ENCODE measurements at places on chromosomes 6 and 20.

DNA sequence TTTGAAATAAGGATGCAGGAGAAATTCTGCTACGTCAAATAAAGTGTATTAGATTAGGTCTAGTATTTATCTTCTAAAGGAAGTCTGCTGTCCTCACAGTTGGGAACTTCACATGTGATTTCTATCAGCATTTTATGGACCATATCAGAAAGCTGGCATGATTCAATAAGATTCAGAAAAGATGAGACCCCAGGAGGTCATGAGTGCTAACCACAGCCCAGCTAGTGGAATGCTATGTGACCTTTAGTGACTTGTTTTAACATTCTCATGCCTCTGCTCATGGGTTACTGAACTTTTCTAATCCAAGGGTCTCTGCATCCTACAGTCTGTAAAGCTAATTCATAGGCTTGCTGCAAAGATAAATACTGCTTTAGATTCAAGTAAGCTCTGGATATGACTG, 150.1 kb downstream of the GMPR start:
- DNase-seq: no peak

DNA sequence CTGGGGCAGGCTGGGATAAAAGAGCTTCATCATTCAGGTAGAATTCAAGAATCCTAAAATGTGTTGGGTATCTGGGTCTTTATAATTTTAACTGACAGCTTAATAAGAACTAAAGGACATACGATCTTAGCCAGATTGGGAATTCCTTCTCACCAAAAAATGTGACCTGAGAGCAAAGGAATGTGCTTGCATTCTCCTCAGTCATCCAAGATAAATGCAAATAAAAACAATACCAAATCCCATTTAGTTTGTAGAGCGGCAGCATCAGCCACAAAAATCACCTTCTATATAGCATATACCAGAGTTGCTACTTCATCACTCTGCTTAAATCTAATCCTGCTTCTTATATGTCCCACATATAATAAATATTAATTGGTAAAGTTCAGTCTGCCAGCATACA, 16.9 kb downstream of the USP49 start:
- no peak for DNase-seq

DNA sequence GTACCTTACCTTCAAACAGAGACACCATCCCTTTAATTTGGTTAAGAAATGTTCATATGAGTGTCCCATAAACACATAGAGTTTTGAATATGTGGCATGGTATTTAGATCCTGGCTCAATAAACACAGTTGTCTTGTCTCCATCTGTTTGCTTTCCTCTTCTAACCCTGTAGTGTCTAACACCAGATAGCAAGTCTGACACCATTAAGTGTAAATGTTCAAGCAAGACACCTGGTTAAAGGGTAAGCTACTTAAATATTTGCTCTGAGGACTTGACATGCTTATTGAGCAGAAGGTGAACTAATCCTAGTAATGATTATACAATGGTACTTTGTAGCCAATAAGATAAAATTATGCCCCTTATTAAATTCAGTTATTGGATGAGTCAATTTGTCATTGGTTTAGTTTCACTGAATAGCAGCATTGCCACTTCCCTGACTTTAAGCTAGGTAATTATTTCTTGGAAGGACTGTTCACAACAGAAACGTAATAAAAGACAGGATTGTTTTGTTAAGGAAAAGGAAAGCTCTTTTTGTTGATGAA, 26.9 kb upstream of the GOPC start:
- peak; percentile 76 for DNase-seq

- no peak for DNase-seq
These were observed 77.2 kb upstream of the ECI2 start for GRCh38 chr6:4212588-4212987.

GRCh38 chr20:34824452-34824805, 1.0 kb downstream of the NCOA6 start:
- peak; percentile 87 for DNase-seq

DNA sequence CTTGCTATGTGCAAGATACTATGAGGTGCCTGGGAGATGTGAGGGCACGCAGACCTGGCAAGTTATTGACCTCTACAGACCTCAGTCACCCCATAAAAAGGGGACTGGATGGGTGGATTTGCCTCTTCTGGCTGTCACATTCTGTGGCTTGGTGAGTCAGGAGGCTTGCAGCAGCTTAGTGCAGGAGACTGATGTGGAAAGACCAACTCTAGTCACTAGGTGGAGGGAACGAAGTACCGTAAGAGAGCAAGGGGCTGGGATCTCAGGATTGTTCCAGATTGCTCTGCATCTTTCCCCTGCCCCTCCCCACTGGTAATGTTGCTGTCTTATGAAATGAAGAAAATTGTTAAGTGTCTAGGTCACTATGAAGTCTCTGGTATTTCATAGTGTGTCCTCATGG, 3.3 kb downstream of the MAPRE1 start:
- DNase-seq: no peak

DNA sequence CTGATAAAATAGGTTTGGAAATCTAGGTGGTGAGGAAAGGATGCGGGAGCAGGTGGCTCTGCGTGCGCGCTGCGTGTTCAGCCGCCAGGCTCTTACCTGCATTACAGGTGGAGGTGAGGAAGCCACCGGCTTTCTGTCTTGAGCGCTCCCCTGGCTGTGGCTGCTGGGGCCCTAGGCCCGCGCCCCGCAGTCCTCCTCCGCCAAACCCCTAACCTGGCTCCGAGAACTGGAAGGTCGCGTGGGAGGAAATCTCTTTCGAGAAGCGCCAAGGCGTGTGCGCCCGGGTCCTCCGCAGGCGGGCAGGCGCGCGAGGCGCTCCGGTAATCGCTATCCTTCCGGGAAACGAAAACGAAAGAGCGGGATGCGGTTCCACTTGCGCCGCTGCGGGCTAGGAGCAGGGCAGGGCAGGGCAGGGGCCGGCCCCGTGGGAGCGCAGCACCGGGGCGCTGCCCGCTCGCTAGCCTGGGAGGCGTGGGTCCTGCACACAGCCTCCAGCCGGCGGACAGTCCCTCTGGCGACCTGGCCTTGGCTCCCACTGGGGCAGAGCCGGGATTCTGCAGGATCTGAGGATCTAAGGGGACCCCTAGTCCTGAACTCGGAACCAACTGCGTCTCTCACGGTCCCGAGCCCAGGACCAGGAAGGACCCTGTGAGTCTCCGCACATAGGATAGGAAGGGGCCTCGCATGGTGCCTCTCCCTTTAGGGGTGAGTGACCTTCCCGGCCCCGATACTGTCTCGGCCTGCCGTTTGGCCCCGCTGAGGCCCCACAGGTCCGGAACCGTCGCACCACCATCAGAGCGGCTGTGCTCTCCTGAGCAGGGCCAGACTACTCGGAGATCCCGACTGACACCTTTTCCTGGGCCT, at the start of gene ETV7:
ETV7 (minus strand) TSS at position 230 of the 864 bp plus-strand sequence; CDS start at position 102, 128 bp downstream.
- DNase-seq: peak; percentile 68

DNA sequence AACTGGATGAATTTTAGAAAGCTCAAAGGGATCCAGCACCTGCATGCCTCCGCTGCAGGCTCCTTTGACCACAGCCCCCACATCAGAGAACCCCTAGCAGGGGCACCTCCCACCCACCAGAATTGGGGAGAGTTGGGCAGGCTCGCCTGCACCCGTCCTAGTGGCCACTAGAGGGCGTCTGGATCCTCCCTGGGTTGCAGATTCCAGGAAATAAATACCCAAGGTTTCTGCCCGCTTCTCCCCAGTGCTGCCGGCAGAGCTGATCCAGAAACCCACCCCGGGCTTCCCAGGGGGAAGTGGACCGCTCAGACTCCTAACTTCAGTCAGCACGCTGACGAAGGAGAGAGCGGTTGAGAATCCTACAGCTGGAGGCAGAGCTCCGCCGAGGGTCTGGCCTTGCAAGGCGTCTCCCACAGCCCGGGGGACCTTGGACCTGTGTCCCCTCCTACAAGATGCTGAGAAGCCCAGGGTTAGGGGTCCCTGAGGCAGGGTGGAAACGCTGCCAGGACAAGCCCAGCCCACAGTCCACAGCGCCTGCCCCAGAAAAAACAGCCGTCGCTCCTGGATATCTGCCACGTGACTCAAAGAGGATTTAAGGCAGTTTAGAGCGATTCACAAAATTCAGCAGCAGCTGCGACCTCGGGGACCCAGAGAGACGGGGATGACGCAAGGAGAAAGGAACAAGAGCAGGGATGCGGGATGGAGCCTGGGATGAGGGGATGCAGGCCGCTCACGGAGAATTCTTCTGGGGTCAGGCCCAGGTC, 32.6 kb upstream of the PHACTR3 start:
- DNase-seq: peak; percentile 6

DNA sequence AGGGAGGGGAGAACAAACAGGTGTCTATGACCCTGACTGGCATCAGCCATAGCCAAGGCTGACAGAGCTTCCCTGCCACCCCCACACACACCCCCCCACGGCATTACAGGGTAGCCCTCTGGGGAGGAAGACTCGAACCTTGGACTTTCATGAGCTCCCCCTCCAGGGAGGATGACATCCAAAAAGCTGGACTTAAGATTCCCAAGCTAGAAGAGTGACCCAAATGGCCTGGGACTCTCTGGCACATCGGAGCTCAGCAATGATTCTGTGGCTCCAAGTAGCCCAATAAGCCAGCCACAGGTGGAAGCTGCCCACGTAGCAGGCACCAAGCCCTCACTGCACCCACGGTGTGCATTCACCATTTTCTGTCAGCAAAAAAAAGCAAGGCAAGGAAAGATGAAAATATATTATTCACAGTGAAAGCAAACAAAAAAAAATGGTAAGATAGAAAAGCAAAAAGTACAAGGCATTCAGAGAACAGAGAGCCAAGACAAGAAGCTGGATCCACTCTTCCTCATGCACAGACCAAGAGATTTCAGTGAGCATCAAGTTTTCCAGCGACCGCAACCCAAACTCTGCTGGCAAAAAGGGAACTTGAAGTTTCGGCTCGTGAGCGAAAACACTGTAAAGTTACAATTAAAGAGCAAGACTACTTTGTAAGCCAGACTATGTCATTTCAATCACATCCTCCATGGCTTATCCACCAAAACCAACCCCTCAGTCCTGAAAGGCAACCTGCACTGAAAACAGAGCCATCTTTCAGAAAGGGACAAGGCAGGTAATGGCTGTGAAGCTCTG, 10.9 kb downstream of the JAG1 start:
- DNase-seq: no peak

GRCh38 chr6:134878136-134878535, 71.8 kb downstream of the ALDH8A1 start:
- no peak for DNase-seq

DNA sequence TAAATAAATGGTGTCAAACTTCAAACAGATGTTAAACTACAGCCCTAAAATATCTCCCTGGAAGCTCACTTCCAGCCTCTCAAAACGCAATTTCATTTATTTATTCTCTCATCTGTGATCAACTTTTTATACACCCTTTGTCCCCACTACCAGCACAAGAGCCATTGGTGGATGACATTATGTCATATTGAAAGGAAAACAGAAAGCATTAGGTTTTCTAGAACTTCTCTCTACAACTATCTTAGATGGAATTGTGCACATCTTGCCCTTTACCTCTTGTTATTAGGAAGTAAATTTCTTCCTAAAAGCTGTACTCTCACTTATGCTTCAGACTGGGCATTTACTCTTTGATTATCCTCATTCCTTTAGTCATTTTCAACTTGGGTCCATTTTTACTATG, 771.2 kb upstream of the GJE1 start:
- no peak for DNase-seq

- no peak for DNase-seq
These were observed 168.3 kb downstream of the KLHL32 start for GRCh38 chr6:97092673-97093305.

- DNase-seq: no peak
These were observed 170.7 kb downstream of the CDC5L start for GRCh38 chr6:44558024-44558831.

- no peak for DNase-seq
These were observed 662.8 kb downstream of the TBC1D32 start for GRCh38 chr6:120671519-120671918.

- DNase-seq: no peak
These were observed 64.8 kb upstream of the RCAN2 start for GRCh38 chr6:46556053-46556452.

DNA sequence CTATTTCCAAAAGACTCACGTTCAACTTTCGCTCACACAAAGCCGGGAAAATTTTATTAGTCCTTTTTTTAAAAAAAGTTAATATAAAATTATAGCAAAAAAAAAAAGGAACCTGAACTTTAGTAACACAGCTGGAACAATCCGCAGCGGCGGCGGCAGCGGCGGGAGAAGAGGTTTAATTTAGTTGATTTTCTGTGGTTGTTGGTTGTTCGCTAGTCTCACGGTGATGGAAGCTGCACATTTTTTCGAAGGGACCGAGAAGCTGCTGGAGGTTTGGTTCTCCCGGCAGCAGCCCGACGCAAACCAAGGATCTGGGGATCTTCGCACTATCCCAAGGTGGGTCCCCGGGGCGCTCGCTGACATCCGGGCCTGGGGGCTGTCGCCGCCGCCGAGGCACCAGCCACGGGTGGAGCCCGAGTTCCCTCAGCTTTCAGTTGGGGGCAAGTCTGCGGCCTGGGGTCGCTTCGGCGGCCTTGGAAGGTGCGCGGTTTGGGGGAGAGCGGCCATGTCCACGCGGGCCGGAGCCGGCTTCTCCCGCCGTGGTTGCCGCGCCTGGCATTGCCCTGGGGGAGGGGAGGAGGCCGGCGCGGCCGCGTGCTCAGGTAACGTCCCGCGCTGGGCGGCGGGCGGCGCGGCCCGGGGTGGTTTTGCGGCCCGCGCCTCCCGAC, 429 bp downstream of the AMD1 start:
- DNase-seq: peak; percentile 66

DNA sequence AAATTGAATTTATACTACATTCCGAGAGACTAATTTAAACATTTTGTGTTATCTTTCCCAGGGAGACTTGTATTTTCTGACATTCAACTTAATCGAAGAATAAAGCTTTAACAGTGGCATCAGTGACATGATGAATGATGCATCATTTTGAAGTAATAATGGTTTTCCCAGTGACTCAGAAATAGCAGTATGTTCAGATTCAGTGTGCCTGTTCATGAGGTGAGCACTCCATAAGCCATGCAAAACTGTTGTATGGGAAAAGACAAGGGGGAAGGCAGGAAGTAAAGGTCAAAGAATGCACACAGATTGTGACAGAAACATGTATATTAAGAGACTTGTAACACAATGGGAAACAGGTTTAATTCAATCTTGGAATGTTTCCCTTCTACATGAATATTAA, 1348.2 kb upstream of the GJE1 start:
- DNase-seq: no peak

DNA sequence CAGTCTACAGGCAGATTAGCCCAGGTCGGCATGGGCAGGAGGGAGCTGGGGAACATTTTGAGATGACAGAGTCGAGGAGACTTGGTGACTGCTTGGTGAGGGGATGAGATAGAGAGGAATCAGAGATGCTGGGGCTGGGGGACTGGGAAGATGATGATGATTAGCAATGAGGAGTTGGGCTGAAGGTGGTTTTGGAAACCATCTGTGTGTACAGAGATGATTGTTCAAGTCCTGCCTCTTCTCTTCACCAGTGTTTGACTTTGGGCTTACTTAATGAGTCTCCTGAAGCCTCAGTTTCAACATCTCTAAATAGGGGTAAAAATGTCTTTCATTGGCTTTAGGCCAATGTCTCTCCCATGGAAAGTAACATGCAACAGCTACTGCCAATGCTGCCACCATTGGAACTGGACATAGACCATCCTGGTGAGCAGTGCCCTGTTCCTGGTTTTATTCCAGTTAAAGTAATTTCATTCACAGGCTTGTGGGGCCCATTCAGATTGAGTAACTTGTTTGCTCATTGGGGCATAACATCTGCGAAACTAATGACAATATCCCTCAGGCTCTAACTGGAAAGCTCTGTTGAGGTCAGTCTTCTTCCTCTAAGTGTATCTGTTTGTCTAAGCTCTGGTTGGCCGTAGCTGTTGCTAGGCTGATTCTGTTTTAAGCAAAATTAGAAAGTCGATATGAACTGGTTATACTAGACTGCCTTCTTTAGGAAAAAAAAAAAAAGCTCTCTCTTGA, 99.1 kb downstream of the ARMC2 start:
- peak; percentile 91 for DNase-seq

GRCh38 chr6:118889163-118889562, 4.8 kb upstream of the ASF1A start:
- DNase-seq: no peak

- no peak for DNase-seq
These were observed 50.0 kb downstream of the LAMA4 start for GRCh38 chr6:112204350-112204706.

Data from NCI-H526 treated with DMSO at 0.1 percent for 48 hours (cell line).